Small intestine (tissue), 16 donors: ENCODE measurements at places on chromosomes 6 and 20. TPM values are rescaled to one million over a fixed set of nuclear protein-coding genes. Genes with fewer than 3 reads are reported as not detected.

Gene ADGRF1
- polyA plus RNA-seq, result 1.6 TPM

- no peaks in the 10 kb centered on the region for H3K27me3 ChIP-seq
- H3K27ac ChIP-seq, result no peak overlapping the region
- DNase-seq, result no peak
- H3K36me3 ChIP-seq, result no peaks in the 10 kb centered on the region
- no peaks in the 10 kb centered on the region for H3K4me1 ChIP-seq
Observed at GRCh38 chr20:12030470-12030869, 112.8 kb downstream of the BTBD3 start.

Gene PHF10
- polyA plus RNA-seq, result 23.5 TPM

Gene POM121L2
- polyA plus RNA-seq, result not detected

Gene WFDC12
- polyA plus RNA-seq, result 0.07 TPM

Gene STX11
- polyA plus RNA-seq, result 3.2 TPM
